ENCODE measurements at places on chromosomes 2 and 18. TPM values are rescaled to one million over a fixed set of nuclear protein-coding genes. Genes with fewer than 3 reads are reported as not detected.

GRCh38 chr2:197890168-197890567 is 85.8 kb downstream of the PLCL1 start:
- H3K27me3 ChIP-seq, result no peaks in the 10 kb centered on the region
- no peak for DNase-seq
- H3K36me3 ChIP-seq, result no peaks in the 10 kb centered on the region
- no peak overlapping the region for H3K4me3 ChIP-seq
- peaks cover 2% of the 10 kb centered on the region for H3K4me1 ChIP-seq
- no peak overlapping the region for H3K27ac ChIP-seq

The RMDN2 gene
- 2.3 TPM for total RNA-seq

DNA sequence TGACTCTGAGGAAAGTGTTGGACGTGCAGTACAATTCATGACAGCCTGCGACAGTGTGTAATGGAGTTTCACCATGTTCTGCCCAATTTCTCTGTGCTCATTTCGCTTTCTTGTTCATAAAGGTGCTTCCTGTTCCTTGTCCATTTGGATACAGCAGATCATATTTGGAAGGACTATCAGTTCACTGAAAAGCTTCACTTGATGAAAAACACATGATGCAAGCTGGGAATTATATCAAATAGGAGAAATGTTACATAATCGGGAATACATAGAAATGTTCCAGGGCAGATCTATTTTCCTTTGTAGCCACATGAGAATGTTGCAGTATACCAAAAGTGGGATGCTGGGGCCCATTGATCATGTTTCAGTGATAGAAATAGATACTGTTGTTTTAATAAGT is 266.3 kb upstream of the SLC14A2 start:
- peaks cover 1% of the 10 kb centered on the region for H3K27me3 ChIP-seq
- H3K4me3 ChIP-seq, result no peak overlapping the region
- no peaks in the 10 kb centered on the region for H3K4me1 ChIP-seq
- DNase-seq, result no peak
- no peak overlapping the region for H3K27ac ChIP-seq

DNA sequence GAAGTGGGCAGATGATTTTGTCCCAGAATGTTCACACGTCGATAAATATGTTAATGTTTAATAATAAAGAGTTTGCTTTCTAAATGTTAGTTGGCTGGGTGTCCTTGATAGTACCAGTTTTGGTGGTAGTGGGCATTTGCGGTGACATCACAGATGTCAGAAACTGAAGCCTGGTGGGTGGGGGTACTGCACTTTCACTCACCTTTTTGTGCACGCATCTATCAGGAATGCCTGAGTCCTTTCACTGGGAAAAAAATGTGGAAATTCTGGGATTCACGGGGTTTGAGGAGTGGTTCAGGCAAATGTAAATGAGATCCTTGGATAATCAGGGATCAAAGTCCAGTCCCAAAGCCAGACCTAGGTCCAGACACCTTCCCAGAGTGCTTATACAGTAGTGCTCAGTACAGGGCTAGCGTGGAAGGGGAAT is 3.2 kb downstream of the EPAS1 start:
- peaks cover 13% of the 10 kb centered on the region for H3K4me1 ChIP-seq
- no peaks in the 10 kb centered on the region for H3K27me3 ChIP-seq
- peak overlapping the region; percentile 87 for H3K4me3 ChIP-seq
- peaks cover 8% of the 10 kb centered on the region for H3K36me3 ChIP-seq

GRCh38 chr2:135820003-135820618 is 16.9 kb downstream of the LCT start:
- H3K4me1 ChIP-seq, result peaks cover 6% of the 10 kb centered on the region
- H3K27ac ChIP-seq, result no peak overlapping the region
- H3K27me3 ChIP-seq, result peaks cover under 1% of the 10 kb centered on the region
- peak; percentile 72 for DNase-seq
- H3K4me3 ChIP-seq, result no peak overlapping the region

DNA sequence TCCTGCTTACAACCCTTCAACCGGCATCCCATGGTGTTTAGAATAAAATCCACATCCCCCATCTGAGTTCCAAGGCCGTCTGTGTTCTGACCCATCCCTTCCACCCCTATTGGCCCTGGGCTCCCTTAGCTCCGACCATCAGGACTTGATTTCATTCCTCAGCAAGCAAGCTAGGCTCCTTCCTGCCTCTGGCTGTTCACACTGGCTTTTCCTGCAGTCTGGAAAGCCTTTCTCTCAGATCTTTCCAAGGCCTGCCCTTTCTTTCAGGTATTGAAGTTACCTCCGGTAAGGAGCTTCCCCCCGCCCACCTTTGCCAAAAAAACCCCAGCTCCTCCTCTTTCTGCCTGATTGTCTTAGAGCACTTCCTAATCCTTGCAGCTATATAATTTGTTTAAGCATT is 86.8 kb downstream of the CLIP4 start:
- H3K27me3 ChIP-seq, result no peaks in the 10 kb centered on the region
- H3K36me3 ChIP-seq, result no peaks in the 10 kb centered on the region
- no peak overlapping the region for H3K4me3 ChIP-seq
- H3K4me1 ChIP-seq, result peaks cover 4% of the 10 kb centered on the region
- no peak overlapping the region for H3K27ac ChIP-seq
- DNase-seq, result no peak

DNA sequence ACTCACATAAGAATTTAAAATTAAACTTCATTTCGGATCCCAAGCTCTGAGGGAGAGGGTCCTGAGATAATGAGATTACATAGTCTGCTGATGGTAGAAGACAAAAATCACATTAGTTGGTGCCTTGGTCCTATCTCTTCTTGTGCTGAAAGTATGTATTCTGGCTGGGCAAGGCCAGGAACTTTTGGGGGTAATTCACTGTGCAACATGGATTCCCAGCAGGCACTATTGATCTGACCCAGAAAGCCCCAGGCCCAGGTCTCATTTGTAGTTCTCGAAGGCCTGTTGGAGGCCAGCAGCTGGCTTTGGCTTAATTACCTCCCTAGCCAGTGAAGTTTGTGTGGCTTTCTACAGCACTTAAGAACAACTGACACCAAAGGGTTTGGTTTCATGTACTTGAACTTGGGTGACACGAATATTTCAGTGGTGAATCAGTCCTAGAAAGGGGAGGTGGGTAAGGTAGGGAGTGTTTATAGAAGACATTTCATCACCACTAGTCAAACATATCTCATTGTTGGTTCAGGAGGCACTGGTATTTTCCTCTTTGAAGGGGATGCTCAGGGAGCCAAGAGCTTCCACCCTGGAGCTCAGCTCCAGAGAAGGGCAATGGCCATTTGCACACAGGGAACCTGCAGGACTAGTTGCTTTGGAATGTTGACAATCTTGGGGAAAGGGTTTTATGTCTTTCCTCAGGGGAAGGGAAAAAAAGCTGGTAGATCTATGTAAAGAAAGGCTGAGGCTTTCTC is 217.8 kb downstream of the OSR1 start:
- no peak overlapping the region for H3K4me3 ChIP-seq
- peak overlapping the region; percentile 80 for H3K27ac ChIP-seq

The PLEK gene
- under 0.01 TPM for total RNA-seq

- H3K4me3 ChIP-seq, result no peak overlapping the region
- no peak overlapping the region for H3K27ac ChIP-seq
- H3K4me1 ChIP-seq, result peaks cover 5% of the 10 kb centered on the region
- no peak for DNase-seq
- no peaks in the 10 kb centered on the region for H3K27me3 ChIP-seq
Measured at GRCh38 chr2:73850009-73850408, 21.2 kb downstream of the STAMBP start.

DNA sequence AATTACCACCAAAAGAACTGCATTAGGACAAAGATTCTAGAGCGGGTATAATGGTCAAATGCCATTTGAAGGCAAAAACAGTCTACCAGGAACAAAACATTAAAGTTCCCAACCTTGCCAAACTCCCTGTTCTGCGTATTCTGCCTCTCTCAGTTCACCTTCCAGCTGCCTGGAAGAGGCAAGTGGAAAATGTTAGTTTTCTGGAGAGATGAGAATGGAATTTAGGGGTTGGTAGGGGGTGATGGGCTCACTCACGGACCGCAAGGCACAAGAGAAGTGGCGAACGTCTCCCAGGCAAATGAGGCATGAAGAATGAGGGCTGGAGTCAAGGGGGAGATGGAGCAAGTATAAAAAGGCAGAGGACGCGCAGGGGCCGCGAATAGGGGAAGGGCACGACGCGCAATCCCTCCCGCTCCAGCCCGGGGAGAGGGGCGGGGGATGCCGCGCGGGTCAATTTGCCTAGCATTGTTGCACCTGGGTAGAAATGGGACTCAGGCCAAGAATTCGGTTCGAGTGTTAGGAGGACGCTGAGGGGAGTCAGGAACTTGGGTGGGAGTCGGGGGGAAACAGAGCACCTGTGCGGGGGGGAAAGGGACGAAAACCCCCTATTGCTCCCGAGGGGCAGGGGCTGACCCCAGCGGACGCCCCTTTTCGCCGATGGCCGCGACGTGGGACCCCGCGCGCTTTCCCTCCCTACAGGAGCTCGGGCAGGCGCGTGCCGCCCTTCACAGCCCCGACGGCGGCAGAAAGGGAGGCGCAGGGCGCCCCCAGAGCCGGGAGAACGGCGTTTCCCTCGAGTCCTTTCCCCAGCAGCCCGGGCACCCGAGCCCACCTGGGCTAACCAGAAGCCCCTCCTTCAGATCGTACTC is 573 bp downstream of the PAIP2B start:
- no peaks in the 10 kb centered on the region for H3K36me3 ChIP-seq
- no peak overlapping the region for H3K27ac ChIP-seq
- H3K4me3 ChIP-seq, result peak overlapping the region; percentile 57
- H3K27me3 ChIP-seq, result peaks cover 4% of the 10 kb centered on the region
- H3K4me1 ChIP-seq, result peaks cover 2% of the 10 kb centered on the region
- no peak for DNase-seq

- no peaks in the 10 kb centered on the region for H3K36me3 ChIP-seq
- no peaks in the 10 kb centered on the region for H3K27me3 ChIP-seq
- DNase-seq, result no peak
- no peak overlapping the region for H3K27ac ChIP-seq
Measured at GRCh38 chr2:239297142-239298004, 103.4 kb downstream of the HDAC4 start.

GRCh38 chr18:66226782-66227181 is 377.1 kb downstream of the CDH19 start:
- no peak overlapping the region for H3K27ac ChIP-seq
- H3K4me1 ChIP-seq, result no peaks in the 10 kb centered on the region
- H3K27me3 ChIP-seq, result no peaks in the 10 kb centered on the region
- no peak for DNase-seq
- H3K36me3 ChIP-seq, result no peaks in the 10 kb centered on the region
- no peak overlapping the region for H3K4me3 ChIP-seq

- no peaks in the 10 kb centered on the region for H3K36me3 ChIP-seq
- H3K27ac ChIP-seq, result no peak overlapping the region
- no peaks in the 10 kb centered on the region for H3K27me3 ChIP-seq
- DNase-seq, result no peak
Measured at GRCh38 chr2:201343559-201343958, 13.6 kb downstream of the FLACC1 start.

GRCh38 chr18:48409591-48410094 is 460 bp upstream of the ZBTB7C start:
- no peak overlapping the region for H3K27ac ChIP-seq
- peak overlapping the region; percentile 49 for H3K4me3 ChIP-seq
- H3K4me1 ChIP-seq, result no peaks in the 10 kb centered on the region
- no peaks in the 10 kb centered on the region for H3K36me3 ChIP-seq

DNA sequence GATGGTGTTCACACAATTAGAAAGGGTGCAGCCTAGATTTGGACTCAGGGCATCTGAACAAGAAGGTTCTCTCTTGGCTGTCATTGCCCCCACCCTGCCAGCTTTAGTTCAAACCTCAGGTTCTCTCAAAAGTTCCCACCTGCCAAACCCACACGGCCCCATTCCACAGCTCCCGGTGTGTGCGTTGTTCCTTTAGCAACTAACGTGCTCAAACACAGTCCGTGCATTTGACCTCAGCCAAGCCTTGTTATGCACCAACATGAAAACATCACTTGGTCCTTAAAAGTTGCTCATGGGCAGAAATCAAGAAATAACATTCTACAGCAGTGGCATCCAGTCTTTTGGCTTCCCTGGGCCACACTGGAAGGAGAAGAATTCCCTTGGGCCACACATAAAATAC is 32.0 kb downstream of the LOXHD1 start:
- no peaks in the 10 kb centered on the region for H3K36me3 ChIP-seq
- no peaks in the 10 kb centered on the region for H3K27me3 ChIP-seq
- H3K27ac ChIP-seq, result no peak overlapping the region
- no peaks in the 10 kb centered on the region for H3K4me1 ChIP-seq

DNA sequence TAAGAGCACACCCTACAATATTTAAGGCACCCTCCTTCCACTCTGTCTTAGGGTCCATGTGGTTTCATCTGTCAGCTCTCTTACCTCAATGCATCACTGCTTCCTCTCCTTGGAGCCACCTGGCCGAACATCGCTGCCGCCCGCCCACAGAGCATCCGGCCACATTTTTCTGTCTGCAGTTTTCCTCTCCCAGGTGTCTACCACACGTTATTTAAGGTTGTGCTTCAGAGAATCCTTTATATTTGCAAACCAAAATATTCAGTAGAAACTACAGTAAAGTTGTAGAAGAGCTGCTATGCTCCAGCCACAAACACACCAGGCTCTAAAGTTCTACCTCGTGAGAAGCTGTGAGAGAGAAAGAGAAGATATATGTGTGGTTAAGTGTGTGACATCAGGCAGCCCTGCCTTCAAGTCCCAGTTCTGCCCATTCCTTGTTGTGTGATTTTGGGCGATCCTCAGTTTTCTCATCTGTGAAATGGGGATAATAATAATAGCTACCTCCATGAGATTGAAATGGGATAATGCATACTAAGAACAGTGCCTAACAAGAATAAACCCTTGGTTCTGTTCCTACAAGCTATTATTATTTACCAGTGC is 4.9 kb upstream of the STK17B start:
- no peaks in the 10 kb centered on the region for H3K4me1 ChIP-seq
- H3K4me3 ChIP-seq, result no peak overlapping the region
- H3K27me3 ChIP-seq, result no peaks in the 10 kb centered on the region
- H3K36me3 ChIP-seq, result no peaks in the 10 kb centered on the region
- no peak for DNase-seq

The ERMN gene
- not detected for total RNA-seq

The DIPK1C gene
- total RNA-seq, result not detected

DNA sequence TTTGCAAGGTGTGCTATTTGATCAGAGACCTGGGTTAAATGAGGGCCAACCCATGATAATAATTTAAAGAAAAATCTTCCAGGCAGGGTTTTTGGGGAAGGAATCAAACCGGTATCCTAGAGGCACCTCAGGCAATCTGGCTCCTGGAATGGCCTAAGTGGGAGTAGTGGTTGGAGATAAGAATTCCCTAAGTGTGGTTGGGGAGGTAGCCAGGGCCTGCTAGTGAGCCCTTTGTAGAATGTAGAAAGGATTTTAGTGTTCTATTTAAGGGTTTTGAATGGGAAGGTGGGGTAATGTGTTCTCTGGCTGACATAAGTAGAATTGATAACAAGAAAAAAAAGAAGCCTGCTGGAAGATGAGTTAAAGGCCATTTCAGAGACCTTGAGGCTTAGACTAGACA is 422.2 kb downstream of the XIRP2 start:
- no peaks in the 10 kb centered on the region for H3K36me3 ChIP-seq
- no peaks in the 10 kb centered on the region for H3K4me1 ChIP-seq
- no peak for DNase-seq
- no peak overlapping the region for H3K4me3 ChIP-seq
- H3K27ac ChIP-seq, result no peak overlapping the region

GRCh38 chr2:43068041-43068533 is 158.3 kb downstream of the ZFP36L2 start:
- no peak overlapping the region for H3K27ac ChIP-seq
- H3K4me3 ChIP-seq, result no peak overlapping the region
- no peaks in the 10 kb centered on the region for H3K27me3 ChIP-seq
- H3K4me1 ChIP-seq, result peaks cover 12% of the 10 kb centered on the region

Measured in IMR-90 (cell line).